ENCODE measurements at places on chromosomes 6 and 20.

GRCh38 chr6:155352811-155353210, 38.5 kb upstream of the TFB1M start:
- no peak for DNase-seq

- DNase-seq: no peak
These were observed 7.9 kb upstream of the FAM210B start for GRCh38 chr20:56350842-56351241.

GRCh38 chr6:168427184-168427583, 13.8 kb upstream of the SMOC2 start:
- no peak for DNase-seq

- no peak for DNase-seq
These were observed 178.6 kb downstream of the PDE7B start for GRCh38 chr6:136030131-136030530.

DNA sequence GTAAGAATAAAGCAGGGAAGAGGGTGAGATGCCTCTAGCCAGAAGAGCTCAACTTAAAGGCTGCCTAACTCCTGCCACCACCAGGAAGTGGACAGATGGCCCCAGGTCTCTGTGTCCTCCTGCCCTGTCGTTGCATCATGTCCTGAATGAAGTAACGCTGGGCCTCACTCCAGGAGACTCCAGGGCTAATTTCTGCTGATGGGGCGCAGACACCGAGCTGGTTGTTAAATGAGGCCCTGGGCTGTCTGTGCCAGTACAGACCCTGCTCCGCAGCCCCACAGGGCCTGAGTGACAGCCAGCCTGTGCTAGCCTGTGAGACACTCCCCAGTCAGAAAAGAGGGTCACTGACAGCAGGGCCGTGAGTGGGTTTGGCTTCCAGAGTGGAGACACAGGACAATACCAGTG, 6.5 kb downstream of the IP6K3 start:
- peak; percentile 9 for DNase-seq

DNA sequence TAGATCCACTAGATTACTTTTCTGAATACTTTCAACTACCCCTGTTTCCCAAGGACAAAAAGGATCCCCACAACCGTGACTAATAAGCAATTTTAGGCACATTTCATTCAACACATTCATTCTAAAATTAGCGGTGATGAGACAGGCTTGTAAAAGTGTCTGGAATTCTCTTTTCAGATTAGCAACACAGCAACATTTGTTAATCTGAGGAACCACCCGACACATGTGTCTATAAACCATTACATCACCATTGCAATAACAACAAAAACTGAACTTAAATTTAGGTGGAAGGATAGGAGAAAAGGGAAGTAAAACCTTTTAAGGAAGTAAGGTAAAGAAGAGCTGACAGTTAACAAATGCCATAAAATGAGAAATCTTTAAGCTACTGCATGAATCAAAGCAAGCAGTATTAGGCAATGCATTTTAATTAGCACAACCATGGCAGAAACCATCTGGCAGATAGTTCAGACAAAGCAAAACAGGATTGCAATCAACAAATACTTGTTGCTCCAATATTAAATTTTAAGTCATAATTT, 49.1 kb downstream of the MAP3K7 start:
- peak; percentile 79 for DNase-seq

GRCh38 chr6:36688063-36688738, 9.4 kb upstream of the RAB44 start:
- DNase-seq: no peak

DNA sequence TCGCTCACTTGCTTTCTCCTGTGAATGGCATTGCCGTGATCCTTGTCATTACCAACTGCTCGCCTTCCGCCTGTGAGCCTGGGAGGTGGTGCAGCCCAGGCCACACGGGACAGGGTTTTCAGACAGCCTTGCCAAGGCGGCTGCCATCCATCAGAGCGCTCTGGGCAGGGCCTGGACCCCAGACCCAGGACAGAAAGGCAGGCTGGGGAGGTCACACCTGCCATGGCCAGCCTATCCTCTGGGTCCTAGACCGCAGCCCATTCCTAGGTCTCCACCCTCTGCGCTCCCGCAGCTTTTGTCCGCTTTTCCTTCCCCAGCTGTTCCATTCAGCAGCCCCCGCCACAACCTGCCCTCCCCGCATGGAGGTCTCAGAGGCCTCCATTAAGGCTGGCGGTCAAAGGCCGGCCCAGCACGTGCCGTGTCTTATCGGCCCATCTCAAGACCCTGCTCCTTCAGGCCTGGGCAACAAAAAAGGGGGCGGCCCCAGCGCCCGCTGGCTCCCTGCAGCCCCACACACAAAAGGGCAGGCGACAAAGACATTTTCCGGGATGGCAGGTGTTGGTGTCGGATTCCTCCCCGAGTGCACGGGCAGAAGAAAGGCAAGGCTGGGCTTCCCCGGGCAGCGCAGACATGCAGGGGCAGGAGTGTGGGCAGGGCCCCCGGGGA, 28.1 kb downstream of the INSM1 start:
- no peak for DNase-seq

- peak; percentile 58 for DNase-seq
These were observed 14.6 kb downstream of the CD40 start for GRCh38 chr20:46132705-46133120.

DNA sequence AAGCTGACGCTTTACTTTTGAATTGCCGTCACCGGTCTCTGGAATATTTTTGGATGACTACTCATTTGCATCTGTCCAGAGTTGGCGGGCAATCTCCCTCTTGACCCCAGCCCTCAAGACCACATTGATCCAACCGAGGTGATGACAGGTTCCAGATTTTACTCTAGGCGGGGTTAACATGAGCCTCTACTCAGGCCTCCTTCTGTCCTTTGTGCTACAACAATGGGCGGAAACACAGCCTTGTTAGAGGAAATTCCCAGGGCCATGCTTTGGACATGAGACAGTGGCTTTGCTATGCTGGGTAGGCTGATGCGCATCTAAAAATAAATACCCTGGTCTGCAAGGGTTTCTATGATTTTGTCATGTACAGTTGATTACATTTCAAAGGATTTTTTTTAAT, 27.0 kb upstream of the ADGRF5 start:
- DNase-seq: no peak

DNA sequence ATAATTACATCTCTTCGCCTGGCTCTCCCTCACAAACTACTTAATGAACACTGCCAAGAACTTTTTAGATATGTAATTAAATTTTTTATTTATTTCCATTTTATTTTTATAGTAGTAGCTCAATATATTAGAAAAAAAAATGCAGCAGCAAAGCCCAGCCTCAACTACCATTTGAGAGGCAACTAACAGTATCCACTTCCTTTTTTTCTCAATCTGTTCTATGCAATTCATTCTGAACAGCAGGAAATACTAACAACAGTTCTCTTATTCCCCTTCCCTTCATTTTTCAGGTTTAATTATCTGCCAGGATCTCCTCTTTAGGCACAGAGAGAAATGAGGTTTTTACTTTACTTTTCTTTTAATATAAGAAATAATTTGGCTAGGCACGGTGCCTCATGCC, 112.7 kb downstream of the ZNF217 start:
- DNase-seq: no peak

GRCh38 chr6:21115111-21115510, 478.4 kb upstream of the SOX4 start:
- DNase-seq: no peak

DNA sequence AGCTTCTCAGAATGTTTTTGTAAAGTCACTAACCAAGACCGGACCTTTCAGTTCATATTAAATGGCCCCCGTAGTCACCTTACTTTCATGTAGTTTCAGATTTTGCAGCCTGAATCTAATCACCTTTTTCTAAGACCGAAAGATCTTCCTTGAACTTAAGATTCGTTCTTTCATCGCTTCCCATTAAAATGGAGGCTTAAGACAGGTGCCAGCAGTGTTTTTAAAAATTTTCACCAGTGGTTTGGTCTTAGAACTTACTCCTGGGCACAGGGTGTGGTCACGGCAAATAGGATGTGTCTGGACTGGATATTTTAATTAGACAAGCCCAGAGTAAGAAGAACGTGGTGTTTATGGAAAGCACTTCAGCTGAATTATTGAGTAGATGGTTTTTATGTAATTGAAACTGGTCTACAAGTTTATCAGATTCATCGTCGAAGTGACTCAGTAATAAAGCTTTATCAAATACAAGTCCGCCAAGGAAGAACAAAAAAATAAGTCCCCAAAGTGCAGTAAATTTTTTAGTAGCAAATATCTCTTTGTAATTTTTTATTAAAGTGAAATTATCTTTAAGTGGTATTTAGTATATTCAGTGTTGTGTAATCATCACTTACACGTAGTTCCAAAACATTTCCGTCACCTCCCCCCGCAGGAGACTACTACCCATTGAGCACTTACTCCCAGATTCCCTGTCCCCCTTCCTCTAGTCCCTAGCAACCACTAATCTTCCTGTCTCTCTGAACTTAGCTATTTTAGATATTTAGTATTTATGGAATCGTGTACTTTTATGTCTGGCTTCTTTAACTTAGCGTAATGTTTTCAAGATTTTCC, 868 bp downstream of the SRSF3 start:
- DNase-seq: peak; percentile 55

GRCh38 chr6:161111261-161111660, 119.7 kb downstream of the MAP3K4 start:
- peak; percentile 51 for DNase-seq

DNA sequence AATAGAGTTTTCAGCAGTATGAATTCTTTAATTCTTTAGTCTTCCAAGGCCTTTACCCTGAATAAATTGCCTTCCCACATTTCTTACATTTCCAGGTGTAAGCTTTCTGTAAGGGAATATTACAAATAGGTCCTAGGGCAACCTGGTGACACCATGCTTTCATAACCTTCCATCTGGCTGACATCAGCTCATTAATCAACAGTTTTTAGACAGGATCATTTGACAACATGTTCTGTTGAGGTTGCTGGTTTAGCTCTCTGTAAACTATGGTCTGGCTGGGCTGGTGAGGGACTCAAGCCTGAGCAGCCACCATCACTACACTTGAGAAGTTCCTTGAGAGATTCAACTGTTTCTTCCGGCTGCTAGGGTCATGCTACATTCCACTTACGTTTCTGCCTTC, 19.2 kb downstream of the FAM229B start:
- no peak for DNase-seq

GRCh38 chr6:91442342-91442741, 855.5 kb upstream of the MAP3K7 start:
- DNase-seq: no peak

- DNase-seq: peak; percentile 83
These were observed 531.3 kb upstream of the JAG1 start for GRCh38 chr20:11204926-11205768.

GRCh38 chr6:111804627-111805235, 68.5 kb downstream of the FYN start:
- DNase-seq: peak; percentile 82

- DNase-seq: no peak
These were observed 862.6 kb upstream of the MAN1A1 start for GRCh38 chr6:120211955-120212792.

DNA sequence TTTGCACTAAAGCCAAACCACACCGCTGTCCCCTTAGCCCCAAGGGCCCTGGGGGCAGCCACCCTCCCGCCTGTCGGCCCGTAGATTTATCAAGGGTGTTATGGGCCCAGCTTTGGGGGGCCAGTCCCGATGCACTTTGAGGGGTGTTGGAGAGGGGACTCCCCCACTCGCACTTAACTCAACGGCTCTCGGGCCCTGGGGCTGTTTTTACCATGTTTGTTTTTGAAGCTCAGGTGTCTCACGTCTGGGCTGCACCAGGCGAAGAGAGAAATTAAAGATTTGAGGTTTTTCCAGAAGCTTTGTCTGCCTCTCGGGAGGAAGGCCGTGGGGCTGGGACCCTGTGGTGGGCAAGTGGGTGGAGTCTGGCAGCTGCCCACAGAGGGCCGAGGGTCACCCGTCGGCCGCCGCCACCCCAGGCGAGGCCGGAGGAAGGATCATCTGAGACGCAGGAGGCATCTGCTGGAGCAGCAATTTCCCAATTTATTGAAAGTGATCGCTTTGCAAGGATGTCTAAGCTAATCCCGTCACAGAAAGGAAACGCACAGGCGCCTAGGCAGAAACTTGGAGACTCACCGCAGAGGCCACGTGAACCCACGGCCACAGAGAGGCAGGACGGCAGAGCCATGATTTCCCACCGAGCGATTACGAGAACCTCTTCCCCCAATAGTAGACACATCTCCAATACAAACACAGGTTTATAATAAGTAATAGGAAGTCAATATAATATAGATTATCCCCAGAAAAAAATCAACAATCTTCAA, 3.8 kb downstream of the SLC2A4RG start:
- DNase-seq: no peak

- DNase-seq: no peak
These were observed 18.5 kb upstream of the IRF4 start for GRCh38 chr6:373031-373430.

Measured in inflammatory macrophage (primary cell).